GM12865 (cell line): ENCODE measurements at places on chromosomes 5 and 9.

DNA sequence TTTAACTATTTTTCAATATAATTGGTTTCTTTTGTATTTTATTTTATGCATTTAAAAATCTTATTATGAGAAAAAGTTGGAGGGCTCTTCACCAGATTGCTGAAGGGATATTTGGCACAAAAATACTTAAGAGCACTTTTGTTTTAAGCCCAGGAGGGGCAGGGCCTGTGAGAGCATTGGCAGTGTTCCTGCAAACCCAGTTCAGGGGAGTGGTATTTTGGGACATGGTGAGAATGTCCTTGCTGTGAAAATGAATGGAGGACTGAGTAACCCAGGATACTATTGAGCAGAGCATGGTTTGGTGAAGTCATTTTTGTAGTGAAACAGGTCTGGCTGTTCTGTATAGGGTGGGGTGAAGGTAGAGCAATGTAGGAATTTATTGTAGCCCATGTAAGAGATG is 121.4 kb downstream of the KCTD16 start:
- no peak for DNase-seq

DNA sequence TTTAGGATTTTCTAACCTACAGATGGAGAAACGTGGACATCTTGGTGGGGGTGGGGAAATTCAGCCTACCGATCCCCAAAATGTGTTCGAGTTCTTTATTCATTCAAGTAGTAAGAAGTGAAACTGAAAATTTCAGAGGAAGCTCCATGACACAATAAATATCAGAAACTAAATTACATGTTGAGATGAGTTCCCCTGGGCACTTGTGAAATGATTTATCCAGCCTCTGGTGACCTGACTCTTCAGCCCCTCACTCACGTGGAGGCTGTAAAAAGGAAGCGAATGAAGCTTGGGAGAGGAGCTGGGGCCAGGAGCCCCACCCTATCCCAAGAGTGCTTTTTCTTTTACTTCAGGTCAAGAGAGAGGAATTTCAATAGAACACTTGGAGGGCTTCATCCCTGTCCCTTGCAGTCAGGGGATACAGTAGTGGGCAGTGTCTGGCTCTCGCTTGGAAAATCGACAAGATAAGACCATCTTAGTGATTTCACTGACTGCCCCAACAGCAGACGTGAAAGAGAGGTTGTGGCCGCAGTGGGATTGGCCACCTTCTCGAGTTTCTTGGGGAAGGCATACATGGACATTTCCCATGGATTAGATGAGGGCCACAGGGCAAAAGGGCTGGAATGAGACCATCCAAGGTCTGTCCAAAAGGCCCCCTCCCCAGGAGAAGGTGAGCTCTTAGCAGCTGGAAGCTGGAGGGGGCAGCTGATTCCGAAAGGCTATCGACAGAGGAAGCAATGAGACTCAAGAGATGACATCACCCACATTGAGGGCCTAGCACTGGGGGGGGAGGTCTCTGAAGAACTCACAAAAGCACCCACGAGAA is 76.8 kb upstream of the SH3PXD2B start:
- peak; percentile 30 for DNase-seq

GRCh38 chr9:7376833-7377232 is 422.7 kb downstream of the DMAC1 start:
- no peak for DNase-seq

- no peak for DNase-seq
Measured at GRCh38 chr5:88676637-88677375, 206.2 kb downstream of the MEF2C start.

DNA sequence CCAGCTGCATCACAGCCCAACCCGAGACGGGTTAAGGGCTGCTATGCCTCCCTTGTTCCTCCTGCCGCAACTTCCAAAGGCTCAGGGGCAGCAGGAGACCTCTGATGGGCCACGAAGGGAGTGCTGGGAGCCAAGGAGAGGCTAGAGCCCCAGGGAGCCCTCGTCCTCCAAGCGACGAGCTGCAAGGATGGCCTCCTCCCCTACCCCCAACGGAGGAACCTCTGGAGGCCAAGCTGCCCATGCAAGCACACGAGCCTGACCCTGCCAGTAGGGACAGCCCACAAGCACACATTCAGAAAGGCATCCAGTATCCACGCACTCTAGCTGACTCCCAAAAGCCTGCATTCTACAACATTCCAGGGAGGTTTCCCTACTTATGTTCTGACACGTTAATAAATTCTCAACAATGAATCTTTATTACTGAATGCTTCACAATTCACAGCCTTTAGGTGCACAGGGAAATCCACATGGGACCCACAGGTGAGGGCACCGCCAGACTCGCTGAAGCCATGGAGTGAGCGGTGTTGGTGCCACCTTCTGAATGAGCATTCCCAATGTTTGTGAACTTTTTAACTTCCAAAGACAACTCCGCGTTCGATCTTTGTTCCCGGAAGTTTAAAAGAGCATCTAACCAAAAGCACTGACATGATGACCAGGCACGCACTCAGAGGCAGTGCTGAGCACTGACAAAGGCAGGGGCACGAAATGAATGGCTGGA is 28.7 kb downstream of the IPPK start:
- DNase-seq, result no peak

GRCh38 chr5:121105921-121106320 is 641.8 kb downstream of the PRR16 start:
- DNase-seq, result no peak
